ENCODE measurements at places on chromosomes 11 and 22. TPM values are rescaled to one million over a fixed set of nuclear protein-coding genes. Genes with fewer than 3 reads are reported as not detected.

The DEPDC7 gene
- 6.0 TPM for total RNA-seq

DNA sequence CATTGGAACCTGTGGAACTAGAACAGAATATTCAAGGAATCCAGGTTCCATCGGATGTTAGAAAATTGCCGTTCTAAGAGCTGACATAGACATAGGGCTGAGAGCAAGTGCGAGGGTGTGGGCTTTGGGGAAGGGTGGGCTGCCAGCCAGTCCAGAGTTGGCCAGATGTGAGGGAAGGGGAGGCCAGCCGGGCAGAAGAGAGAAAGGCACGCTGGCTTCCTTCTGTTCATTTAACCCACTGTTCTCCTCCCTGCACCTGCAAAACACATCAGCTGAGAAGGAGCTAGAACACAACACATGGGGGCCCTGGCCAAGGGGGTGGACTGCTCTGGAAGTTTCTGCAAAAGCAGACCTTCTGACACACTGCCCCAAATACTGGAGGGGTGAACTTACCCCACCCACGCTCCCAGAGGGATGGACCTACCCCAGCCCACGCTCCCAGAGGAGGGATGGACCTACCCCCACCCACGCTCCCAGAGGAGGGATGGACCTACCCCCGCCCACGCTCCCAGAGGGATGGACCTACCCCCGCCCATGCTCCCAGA lies 98.0 kb downstream of the SHANK2 start:
- H3K4me3 ChIP-seq: no peak overlapping the region
- no peaks in the 10 kb centered on the region for H3K36me3 ChIP-seq
- no peak for DNase-seq
- H3K4me1 ChIP-seq: peaks cover 24% of the 10 kb centered on the region

DNA sequence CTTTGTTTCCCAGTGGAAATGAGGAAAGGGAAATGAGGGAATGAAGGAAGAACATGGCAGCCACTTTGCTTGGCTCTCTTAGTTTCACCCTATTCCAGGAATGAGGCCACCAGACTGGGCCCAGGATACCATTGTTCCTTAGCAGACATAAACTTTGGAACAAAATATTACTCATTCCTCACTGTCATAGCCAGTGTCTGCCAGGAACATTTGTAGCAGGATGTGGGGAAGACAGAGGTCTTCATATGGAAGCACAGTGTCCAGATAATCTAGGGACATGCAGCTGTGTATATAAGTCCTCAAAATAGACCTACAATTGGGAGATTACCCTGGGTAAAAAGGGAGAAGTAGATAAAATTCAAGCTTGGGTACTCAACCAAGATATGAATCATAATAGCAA lies 15.2 kb upstream of the FUT4 start:
- no peak overlapping the region for H3K4me3 ChIP-seq
- peaks cover 6% of the 10 kb centered on the region for H3K4me1 ChIP-seq
- H3K27ac ChIP-seq: no peak overlapping the region
- H3K36me3 ChIP-seq: no peaks in the 10 kb centered on the region

- no peaks in the 10 kb centered on the region for H3K36me3 ChIP-seq
- DNase-seq: no peak
- no peaks in the 10 kb centered on the region for H3K27me3 ChIP-seq
- peaks cover 8% of the 10 kb centered on the region for H3K4me1 ChIP-seq
- H3K4me3 ChIP-seq: no peak overlapping the region
These were observed 35.0 kb downstream of the PPFIA1 start for GRCh38 chr11:70305501-70305900.

The KCNK4 gene
- not detected for total RNA-seq

The OVOL1 gene
- total RNA-seq: 1.3 TPM

GRCh38 chr11:26719998-26720397 lies 1.9 kb downstream of the SLC5A12 start:
- no peaks in the 10 kb centered on the region for H3K27me3 ChIP-seq
- H3K36me3 ChIP-seq: no peaks in the 10 kb centered on the region
- no peak overlapping the region for H3K27ac ChIP-seq
- no peaks in the 10 kb centered on the region for H3K4me1 ChIP-seq

GRCh38 chr11:82775736-82776346 lies 42.2 kb upstream of the FAM181B start:
- H3K36me3 ChIP-seq: no peaks in the 10 kb centered on the region
- no peak overlapping the region for H3K27ac ChIP-seq
- H3K27me3 ChIP-seq: no peaks in the 10 kb centered on the region
- no peak overlapping the region for H3K4me3 ChIP-seq
- DNase-seq: peak; percentile 34

The SORL1 gene
- total RNA-seq: 26.5 TPM

The POLD4 gene
- total RNA-seq: 103 TPM

DNA sequence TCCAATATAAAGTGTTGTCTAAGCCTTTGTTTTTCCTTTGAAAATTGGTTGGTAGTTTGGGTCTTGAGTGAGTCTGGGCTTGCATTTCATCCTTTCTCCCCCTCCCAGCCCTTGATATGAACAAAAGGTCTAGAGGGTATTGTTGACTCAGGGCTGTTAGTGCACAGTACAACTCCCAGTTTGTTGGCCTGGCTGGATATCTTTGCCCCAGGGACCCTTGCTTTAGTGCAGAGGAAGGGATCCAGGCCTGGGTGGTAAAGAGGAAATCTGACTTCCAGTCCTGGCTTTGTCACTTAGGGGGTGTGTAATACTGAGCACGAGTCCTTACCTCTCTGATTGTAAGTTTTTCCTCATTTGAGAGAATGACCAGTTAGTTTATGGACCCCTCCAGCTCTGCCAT lies 330.4 kb downstream of the TMEM135 start:
- H3K36me3 ChIP-seq: no peaks in the 10 kb centered on the region
- DNase-seq: no peak
- H3K4me3 ChIP-seq: no peak overlapping the region

DNA sequence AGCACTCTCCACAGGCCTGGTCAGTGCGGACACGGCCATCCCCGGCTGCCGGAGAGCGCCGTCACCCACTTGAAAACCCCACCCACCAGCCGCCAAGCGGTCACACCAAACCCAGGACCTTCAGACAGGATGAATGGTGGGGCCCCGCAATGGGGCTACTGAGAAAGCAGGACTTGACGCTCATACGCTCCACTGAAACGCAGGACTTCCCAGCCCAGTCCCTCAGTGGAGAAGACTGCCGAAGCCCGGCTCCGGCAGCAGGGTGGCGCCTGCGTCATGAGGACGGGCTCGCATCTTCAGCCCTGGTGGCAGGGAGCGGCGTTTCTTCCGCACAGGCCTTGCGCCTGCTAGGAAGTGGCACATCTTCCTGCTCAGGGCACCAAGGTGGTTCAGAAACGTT lies 15.3 kb upstream of the PHLDA2 start:
- H3K36me3 ChIP-seq: no peaks in the 10 kb centered on the region
- H3K4me1 ChIP-seq: peaks cover 44% of the 10 kb centered on the region
- H3K27me3 ChIP-seq: no peaks in the 10 kb centered on the region

DNA sequence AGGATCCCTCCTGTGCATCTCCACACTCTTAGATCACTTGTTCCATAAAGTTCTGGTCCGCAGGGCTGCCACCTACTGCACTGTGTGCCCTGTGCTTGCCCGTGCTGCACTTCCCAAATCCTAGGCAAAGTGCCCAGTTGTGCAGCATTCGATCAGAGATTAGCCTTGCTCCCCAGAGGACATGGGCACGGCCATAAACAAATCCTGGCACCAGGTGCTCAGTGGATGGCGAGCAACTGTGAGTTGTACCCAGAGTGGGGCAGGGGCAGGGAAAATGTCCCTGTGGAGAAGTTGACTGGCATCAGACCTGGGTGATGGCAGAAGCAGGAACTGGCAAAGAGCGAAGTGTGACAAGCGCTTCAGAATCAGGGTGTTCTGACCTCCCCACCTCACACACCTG lies 4.7 kb downstream of the FADS2 start:
- H3K27me3 ChIP-seq: no peaks in the 10 kb centered on the region
- H3K4me1 ChIP-seq: peaks cover 18% of the 10 kb centered on the region
- H3K36me3 ChIP-seq: no peaks in the 10 kb centered on the region
- DNase-seq: peak; percentile 41
- H3K27ac ChIP-seq: no peak overlapping the region

DNA sequence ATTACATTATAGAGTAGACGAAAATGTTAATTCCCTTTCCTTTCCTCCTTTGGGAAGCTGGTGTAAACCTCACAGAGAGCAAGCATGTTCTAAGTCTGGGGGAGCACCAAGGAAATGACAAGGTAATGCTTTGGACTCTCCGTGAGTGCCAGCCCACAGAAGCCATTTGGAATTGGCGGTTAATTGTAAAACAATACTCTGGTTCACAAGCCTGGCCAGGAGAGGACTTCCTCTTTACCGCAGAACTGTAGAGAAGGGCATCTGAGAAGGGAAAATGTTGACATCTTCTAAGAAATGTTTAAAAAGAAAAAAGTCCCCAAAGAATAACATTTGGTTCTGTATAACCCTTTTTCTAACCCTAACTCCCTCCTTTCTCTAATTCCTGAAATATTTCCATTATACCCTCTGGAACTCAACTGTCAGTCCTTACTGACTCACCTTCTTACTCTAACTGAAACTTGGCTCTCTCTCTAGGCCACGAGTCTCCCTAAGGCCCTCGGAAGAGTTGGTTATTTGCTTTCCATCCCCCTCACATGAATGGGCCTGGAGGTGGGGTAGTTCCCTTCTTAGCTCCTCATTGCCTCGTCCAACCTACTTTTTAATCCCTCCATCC lies 379.8 kb downstream of the SOX6 start:
- H3K27ac ChIP-seq: no peak overlapping the region
- H3K27me3 ChIP-seq: no peaks in the 10 kb centered on the region
- no peak for DNase-seq
- peaks cover 10% of the 10 kb centered on the region for H3K4me1 ChIP-seq
- no peaks in the 10 kb centered on the region for H3K36me3 ChIP-seq

GRCh38 chr11:45935349-45936064 lies 13.1 kb downstream of the LARGE2 start:
- no peaks in the 10 kb centered on the region for H3K36me3 ChIP-seq
- peaks cover 23% of the 10 kb centered on the region for H3K4me1 ChIP-seq
- no peak overlapping the region for H3K4me3 ChIP-seq
- H3K27ac ChIP-seq: peak overlapping the region; percentile 45
- no peak for DNase-seq
- no peaks in the 10 kb centered on the region for H3K27me3 ChIP-seq

DNA sequence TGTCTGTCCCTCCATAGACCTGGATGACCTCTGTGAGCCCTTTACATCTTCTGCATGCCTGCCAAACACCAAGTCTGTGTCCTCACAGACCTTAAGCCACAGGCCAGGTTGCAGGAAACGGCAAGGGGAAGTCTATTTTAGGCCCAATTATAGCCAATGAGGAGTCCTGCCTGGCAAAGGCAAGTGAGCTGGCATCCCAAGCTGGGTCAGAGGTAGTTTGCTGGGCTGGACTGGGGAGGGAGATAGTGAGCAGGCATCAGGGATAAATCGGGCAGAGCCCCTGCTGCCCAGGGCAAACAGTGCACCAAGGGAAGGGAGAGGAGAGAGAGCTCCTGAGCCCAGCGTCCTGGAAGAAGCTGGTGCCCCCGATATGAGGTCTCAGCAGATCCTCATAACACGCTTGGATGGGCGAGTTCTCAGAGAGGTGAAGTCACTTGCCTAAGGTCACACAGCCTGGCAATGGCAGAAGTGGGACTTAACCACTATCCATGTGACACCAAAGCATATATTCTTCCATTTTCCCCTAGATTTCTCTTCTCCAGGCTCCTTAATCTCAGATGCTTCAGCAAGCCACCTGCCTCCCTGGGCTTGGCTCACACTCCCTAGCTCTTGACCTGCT lies 3.7 kb upstream of the RELT start:
- no peaks in the 10 kb centered on the region for H3K27me3 ChIP-seq
- no peaks in the 10 kb centered on the region for H3K36me3 ChIP-seq
- H3K27ac ChIP-seq: no peak overlapping the region

DNA sequence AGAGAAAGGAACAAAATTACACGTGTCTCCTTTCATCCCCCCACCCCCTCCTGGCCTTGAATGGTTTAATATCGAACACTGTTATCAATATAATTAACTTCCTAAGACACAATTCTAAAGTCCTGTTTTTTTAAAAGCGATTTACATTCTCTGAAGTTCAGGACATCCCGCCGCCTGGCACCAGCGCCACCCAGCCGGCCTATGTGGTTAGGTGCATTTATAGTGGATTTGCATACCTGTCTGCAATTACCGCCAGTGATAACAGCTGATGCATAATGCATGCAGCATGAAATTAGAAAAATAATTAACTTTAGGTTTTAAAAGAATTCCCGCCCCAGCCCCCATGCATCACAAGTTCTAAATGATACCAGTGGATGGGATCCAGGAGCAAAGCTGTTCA lies 58.6 kb downstream of the MACROD1 start:
- no peak for DNase-seq
- H3K27ac ChIP-seq: no peak overlapping the region
- no peaks in the 10 kb centered on the region for H3K36me3 ChIP-seq
- no peak overlapping the region for H3K4me3 ChIP-seq

DNA sequence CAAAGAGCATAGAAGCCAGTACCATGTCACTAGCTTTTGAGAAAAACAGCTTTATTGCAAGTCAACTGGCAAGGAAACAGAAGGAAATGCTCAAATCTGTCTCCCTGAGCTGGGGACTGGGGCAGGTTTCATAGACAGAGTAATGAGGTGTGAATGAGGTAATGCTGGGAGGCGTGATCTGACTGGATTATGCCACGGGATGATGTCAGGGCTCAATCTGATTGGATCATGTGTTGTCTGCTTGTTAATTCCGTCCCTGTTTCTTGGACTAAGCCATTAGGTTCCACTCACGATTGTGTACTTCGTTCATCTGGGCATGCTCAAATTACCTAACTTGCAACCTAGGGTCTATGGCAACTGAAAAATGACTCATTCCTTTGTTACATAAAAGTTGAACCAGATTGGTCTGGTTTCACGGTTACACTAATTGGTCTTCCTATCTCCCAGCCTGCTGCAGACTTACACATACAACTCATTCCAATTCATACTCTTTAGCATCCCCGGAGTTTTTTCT lies 20.2 kb upstream of the OR10A5 start:
- no peak overlapping the region for H3K4me3 ChIP-seq
- no peaks in the 10 kb centered on the region for H3K27me3 ChIP-seq
- no peak for DNase-seq
- H3K27ac ChIP-seq: no peak overlapping the region
- no peaks in the 10 kb centered on the region for H3K36me3 ChIP-seq
- H3K4me1 ChIP-seq: no peaks in the 10 kb centered on the region

DNA sequence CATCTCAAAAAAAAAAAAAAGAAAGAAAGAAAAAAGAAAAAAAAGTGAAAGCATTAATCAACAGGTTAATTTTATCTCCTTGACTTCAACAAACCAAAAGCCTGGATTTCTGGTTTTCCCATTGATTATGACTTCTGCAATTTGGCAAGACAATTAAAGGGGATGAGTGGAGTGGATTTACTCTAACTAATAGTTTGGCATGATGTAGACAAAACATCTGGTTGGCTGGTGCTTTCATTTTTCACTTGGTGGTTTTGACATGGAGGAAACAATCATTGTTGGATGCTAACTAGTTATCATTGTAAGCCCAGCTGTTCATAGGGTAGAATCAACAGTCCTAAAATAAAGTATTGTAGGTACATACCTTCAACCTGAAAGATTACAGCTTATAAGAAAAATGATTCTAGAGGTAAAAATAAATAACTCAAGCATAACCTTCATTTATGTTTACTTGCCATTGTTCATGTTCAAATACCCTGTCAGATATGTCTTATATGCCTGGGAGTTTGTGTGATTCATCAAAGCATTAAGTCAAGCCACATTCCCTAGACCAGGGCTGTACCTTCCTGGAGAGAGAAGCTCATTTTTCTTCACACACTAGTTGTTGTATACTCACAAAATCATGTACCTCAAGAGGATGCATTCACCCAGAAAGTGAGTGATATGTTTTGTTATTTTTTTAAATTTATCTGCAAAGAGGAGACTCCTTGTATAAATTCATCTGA lies 15.1 kb downstream of the FIBIN start:
- H3K4me3 ChIP-seq: no peak overlapping the region
- peaks cover 5% of the 10 kb centered on the region for H3K4me1 ChIP-seq
- H3K27ac ChIP-seq: no peak overlapping the region
- H3K36me3 ChIP-seq: no peaks in the 10 kb centered on the region

GRCh38 chr11:61911701-61912529 lies 5.5 kb downstream of the RAB3IL1 start:
- H3K27ac ChIP-seq: no peak overlapping the region
- no peak for DNase-seq
- H3K27me3 ChIP-seq: no peaks in the 10 kb centered on the region
- no peak overlapping the region for H3K4me3 ChIP-seq
- no peaks in the 10 kb centered on the region for H3K36me3 ChIP-seq

Measured in body of pancreas (tissue), 4 donors.